ENCODE measurements at places on chromosomes 3 and 15.

DNA sequence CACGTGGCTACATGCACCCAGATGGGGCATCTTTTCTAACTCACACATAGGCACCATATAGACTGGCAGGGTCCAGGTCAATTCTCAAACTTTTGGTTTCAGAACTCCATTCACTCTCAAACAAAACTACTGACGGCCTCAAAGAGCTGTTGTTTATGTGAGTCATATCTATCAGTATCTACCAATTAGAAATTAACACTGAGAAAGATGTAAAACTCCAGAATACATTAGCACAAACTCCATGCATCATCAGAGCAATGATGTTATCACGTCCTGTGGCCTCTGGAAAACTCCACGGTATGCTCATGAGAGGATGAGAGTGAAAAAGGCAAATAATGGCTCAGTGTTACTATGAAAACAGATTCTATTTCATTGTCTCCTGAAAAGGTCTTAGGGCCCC lies 116.1 kb downstream of the NTRK3 start:
- no peak for DNase-seq

DNA sequence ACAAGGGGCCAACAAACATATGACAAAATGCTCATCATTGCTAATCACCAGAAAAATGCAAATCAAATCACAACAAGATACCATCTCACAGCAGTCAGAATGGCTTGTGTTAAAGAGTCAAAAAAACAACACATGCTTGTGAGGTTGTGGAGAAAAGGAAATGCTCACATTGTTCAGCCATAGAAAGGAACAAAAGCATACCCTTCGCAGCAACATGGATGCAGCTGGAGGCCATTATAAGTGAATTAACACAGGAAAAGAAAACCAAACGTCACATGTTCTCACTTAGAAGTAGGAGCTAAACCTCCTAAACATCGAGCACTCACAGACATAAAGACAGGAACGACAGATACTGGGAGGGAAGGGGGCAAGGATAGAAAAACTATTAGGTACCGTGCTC lies 678.4 kb upstream of the GRM7 start:
- no peak for DNase-seq

DNA sequence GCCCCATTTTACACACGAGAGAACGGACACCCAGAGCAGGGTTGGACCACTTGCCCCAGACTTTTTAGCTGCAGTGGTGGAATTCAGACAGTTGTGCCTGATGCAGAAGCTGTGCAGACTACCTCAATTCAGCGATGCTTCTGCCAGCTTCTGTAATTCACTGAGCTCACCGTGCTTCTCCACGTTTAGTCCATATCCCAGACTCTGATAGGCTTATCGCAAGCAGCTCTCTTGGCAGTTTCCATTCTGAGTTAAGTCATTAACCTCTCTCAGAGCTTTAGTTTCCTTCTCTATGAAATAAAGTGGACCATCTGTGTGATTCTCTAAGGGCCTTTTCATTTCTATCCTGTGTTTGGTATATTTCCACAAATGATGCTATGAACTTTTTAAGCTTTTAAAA lies 37.1 kb downstream of the ABHD17C start:
- no peak for DNase-seq

GRCh38 chr3:69855436-69856162 lies 116.3 kb downstream of the MITF start:
- no peak for DNase-seq

GRCh38 chr15:92878593-92879053 lies 21.5 kb upstream of the CHD2 start:
- no peak for DNase-seq

- DNase-seq = no peak
Observed at GRCh38 chr3:61117045-61117898, 134.0 kb downstream of the FHIT start.

- no peak for DNase-seq
Observed at GRCh38 chr15:84598250-84598649, 2.6 kb upstream of the ZSCAN2 start.

DNA sequence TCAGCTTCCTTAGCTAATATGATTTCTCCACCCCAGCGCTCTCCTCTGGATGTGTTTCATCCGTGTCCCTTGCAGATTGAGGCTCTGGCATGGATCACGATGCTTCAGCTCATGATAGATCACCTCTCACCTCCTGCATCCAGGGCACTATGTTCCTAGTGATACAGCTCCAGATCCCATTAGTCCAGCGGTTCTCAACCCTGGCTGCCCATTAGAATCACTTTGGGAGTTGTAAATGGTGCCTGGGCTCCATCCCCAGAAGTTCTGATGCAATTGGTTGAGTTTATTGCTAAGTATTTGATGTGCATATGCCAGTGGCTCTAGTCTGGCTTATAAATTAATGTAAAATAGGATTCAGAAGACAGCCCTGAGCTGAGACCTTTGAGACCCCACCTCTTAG lies 34.5 kb downstream of the INSYN1 start:
- DNase-seq = no peak

GRCh38 chr15:66707310-66708082 lies 5.5 kb downstream of the SMAD6 start:
- no peak for DNase-seq

- DNase-seq = peak; percentile 59
Observed at GRCh38 chr15:71687902-71688508, 122.3 kb upstream of the NR2E3 start.

GRCh38 chr3:178483704-178484103 lies 52.5 kb upstream of the KCNMB2 start:
- peak; percentile 1 for DNase-seq

DNA sequence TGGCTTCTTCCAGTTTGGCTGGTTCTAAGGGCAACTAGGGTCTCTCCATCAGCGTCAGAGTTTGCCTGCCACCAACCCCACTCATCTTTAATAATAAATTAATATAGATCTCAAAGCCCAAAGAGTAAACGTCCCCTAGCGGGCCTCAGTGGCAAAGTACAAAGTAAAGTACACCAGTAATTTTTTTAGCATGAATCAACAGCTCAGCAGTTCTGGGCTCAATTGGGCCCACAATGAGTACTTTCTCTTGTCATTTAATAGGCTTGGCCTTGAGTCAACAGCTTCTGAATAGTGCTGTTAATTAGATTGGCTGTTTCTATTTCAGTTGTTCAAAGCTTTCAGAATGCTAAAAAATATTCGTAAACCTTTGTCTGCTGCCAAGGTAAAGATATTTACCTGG lies 89.0 kb upstream of the PFN2 start:
- no peak for DNase-seq

DNA sequence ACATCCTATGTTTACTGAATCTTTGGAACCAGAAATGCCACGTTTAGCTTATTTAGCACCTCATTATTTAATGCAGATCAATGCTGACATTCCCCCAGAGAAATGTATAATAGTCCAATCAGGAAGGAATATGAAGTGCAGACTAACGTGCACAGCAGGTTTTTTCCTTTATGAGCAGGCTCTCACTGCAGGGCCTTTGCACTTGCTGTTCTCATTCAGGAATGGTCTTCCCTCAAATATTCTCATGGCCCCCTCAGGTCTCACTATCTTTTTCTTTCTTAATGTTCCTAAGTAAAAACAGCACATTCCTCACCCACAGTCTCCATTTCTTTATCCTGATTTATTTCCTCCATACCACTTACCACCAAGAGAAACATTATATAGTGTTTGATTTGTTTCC lies 174.6 kb downstream of the FOXP1 start:
- no peak for DNase-seq

DNA sequence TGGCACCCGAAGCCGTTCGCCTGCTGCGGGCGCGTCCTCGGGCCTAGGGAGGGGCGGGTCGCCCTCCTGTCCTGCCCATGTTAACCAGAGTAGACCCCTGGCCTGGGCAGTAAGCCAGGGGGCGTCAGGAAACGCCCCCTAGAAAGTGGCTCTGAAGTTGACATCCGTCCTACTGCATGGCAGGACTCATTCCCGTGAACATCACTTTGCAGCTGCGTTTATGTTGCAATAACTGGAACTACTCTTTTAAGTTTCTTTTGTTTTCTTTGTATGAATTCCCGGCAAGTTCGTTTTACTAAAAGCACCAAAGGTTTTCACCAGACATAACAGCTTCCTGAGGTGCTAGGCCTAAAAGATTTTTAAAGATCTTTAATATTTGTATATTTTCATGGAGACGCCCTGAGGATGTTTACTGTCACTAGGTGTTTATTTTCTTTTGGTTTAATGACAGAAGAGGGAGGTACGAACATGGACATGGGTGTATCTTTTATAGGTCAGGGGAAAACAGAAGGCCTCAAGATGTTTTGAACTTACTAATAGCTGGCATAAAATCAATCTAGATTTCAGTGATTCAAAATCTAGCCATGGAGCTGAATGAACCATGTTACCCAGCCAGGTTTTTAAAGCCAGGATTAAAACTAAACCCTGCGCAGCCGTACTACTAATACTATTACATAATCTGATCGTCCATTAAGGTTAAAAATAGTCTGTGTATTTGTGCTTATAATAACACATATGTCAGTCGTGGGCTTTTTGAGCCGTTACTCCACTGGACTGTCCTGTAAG lies 1.0 kb downstream of the C15orf61 start:
- DNase-seq = no peak

DNA sequence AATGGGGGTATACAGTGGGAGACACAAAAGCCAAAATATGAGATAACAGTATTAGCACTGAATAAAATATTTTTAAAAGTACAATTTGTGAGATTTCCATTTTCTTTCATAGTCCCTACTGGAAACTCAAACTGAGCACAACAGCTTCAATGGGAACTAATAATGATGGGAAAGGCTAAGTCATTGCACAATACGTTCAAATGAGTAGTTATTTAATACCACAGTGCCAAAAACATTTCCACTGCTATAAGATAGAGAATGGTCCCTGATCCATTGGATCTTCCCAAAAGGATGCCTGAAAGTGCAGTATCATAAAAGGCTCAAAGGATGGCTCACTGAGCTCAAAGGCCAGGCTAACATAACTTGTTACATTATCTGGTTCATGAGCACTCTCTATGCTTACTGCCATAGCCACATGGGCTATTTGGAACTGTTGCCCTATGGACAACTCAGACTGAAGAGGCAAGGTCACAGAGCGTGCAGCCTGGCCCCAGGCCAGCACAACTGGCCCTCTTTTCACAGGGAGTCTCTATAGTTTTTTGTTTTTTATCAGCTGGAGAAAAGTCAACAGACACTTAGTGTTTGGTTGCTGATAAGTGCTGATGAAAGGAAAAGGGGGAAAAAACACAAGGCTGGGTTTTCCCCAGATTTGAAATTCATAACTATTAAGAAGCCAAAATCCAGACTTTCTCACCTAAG lies 54.1 kb upstream of the PPIB start:
- DNase-seq = no peak

GRCh38 chr15:80026310-80026709 lies 33.2 kb upstream of the ZFAND6 start:
- DNase-seq = no peak

- no peak for DNase-seq
Observed at GRCh38 chr3:28816017-28816416, 464.9 kb upstream of the RBMS3 start.
